Trophoblast cell (in vitro differentiated cells and primary cell): ENCODE measurements at places on chromosomes 3 and 15.

DNA sequence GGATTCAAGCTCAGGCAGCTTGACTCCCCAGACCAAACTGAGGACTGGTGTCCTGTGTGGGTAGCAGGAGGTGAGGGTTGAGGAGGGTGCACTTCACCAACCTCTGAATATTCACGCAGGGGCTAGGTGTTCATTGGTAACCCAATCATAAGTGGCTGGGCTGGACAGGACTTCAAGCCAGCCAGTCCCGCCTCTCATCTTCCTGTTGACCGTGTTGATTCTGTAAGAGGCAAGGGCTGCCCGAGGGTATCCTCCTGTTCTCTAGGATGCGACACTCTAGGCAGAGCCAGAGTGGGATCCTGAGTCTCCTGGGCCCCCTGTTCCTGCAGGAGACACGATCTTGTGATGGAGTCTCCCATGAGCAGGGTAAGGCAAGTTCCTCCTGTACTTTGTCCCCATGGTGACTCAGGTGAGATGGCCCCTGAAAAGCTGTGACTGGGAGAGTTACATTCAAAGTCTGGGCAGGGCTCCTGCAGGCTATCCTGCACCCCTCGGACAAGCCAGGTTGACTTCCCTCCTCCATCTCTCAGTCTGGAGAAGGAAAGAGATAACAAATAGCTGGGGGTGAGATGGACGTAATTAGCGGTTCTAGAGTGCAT, 58.1 kb upstream of the POMGNT2 start:
- no peak for DNase-seq

DNA sequence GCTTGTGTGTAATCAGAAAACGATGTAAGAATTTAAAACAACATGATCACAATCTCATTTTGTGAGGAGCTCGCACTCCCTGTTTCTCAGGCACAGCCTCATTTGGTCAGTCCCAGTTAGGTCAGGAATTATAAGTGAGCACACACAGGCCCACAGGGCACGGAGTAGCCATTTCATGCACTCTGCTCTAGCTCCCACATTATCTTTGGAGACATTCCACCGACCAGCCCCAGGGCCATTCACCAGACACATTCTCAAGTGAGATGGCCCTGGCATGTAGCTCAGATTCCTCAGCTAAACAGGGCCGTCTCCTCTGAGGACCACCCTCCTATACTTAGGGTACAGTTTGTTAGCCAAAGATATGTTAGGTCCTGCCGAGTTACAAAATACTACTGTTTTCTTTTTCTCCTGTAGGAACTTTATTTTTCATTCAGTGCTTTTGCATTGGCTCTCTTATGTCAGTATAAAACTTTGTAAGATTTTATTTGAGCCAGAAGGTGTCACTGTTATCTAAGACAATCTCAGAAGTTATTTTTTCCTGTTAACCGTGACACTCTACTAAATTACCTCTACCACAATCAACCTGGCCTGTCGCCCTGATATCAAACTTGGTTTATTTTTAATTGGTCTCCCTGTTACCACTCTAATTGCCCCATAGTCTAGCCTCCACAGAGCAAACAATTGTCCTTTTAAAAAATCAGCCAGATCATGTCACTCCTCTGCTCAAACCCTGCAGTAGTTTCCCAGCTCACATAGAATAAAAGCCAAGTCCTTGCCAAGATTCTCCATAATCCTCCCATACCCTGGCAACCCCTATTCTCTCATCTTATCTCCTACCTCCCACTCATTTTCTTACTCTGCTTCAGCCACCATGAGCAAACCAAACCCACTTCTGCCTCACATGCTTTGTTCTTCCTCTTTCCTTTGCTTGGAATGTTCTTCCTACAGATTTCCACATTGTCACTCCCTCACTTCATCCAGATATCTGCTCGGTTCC, 105.7 kb downstream of the PPP2R3A start:
- DNase-seq: peak; percentile 99

GRCh38 chr3:134685929-134686802, 35.3 kb upstream of the KY start:
- no peak for DNase-seq

- DNase-seq: no peak
These were observed 132.8 kb upstream of the ZPLD1 start for GRCh38 chr3:102302020-102302419.

DNA sequence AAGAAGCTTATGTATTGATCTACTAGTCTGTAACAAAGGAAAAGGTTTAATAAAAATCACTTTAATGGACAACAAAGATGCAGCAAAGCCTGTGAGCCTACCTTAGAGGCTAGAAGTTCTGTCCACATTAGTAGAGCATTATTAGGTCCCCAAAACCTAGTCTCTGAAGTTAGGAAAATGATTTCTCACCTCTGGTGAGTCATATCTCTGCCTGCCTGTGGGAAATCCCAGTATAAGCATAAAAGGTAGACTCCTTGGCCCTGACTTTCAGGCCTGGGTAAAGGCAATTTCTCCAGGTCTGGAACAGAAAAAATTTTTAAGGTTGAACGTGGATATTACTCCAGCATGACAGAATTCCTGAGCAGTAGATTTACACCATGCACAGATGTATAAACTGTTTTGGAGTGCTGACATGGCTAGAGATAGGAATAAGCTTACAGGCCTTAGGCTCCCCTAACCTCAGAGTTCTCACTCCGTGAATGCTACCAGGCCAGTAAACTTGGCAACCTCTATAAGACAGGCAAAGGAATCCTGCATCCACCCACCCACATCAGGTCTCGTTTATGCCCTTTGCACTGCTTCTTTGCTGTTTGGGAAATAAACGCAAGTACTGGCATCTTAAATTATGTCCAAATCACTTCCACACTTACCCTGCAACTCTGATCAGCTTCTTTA, 104.1 kb downstream of the SERPINI1 start:
- no peak for DNase-seq
